ENCODE measurements at places on chromosomes 1 and 21. TPM values are rescaled to one million over a fixed set of nuclear protein-coding genes. Genes with fewer than 3 reads are reported as not detected.

NHLH1 gene
- total RNA-seq = not detected

CR1L gene
- 0.57 TPM for total RNA-seq

SLAMF9 gene
- 16.5 TPM for total RNA-seq

CFAP107 gene
- total RNA-seq = not detected

TRPM2 gene
- 7.0 TPM for total RNA-seq

NPHS2 gene
- not detected for total RNA-seq

HNRNPR gene
- total RNA-seq = 64.9 TPM

NBPF12 gene
- total RNA-seq = 21.2 TPM

RGS8 gene
- total RNA-seq = not detected

PIP5K1A gene
- 29.7 TPM for total RNA-seq

SNX7 gene
- 25.7 TPM for total RNA-seq

ANXA9 gene
- 1.3 TPM for total RNA-seq

GRIK3 gene
- total RNA-seq = 0.16 TPM

NEXN gene
- 27.6 TPM for total RNA-seq

LCE2B gene
- not detected for total RNA-seq

RNU1-1 gene
- under 0.01 TPM for total RNA-seq

PRRX1 gene
- 84.1 TPM for total RNA-seq

C4BPB gene
- 6.3 TPM for total RNA-seq
